ENCODE measurements at places on chromosomes 1 and 21.

DNA sequence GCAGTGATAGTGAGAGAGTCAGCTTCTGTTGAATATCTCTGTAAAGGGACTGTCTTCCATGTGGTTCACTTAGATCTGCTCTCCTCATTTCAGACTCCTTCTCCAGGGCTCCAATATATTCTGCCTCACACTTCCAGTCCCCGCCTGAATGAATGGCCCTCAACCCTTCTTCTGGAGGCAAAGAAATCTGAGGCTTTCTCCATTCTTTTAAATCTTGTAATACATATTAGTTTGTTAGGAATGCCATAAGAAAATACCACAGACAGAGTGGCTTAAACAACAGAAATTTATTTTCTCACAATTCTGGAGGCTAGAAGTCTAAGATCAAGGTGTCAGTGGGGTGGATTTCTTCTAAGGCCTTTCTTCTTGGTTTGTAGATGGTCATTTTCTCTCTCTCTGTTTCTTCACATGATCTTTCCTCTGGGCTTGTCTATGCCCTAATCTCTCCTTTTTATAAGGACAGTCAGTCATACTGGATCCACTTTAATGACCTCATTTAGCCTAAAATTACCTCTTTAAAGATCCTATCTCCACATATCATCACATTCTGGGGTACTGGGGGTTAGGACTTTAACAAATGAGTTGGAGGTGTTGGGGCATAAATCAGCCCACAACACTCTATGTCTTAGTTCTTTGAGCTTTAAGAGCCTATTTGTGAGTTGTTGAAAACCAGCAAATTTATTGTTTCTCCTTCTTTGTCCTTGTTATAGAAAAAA, 128.5 kb upstream of the KCNK2 start:
- no peak for DNase-seq

GRCh38 chr1:245999697-246000637, 507.1 kb downstream of the SMYD3 start:
- DNase-seq: no peak

- no peak for DNase-seq
These were observed 19.0 kb downstream of the KDM4A start for GRCh38 chr1:43668956-43669355.

GRCh38 chr1:68344208-68344607, 105.5 kb downstream of the RPE65 start:
- DNase-seq: no peak

DNA sequence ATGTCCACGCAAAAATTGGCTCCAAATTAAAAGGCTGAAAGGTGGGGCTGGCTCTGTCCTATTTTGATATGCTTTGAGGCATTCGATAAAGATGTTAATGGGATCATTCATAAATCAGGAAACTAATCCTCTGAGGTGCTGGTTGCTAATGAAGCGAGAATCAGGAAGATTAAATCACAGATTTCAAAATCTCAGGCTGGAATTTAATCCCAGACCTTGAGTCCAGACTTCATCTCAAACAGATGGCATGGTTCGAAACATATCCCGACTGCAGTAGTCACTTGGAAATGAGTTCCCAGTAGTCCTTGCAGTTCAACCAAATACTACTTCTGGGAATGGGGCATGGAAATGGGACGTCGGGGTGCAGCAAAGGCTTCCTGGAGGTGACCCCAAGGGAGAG, 4.5 kb upstream of the KLF17 start:
- DNase-seq: no peak

GRCh38 chr1:111454859-111455641, 5.8 kb downstream of the ATP5PB start:
- no peak for DNase-seq

All from thymus (tissue), 14 donors.